ENCODE measurements at places on chromosomes 11 and 22. TPM values are rescaled to one million over a fixed set of nuclear protein-coding genes. Genes with fewer than 3 reads are reported as not detected.

GRCh38 chr22:19951346-19951745, 9.7 kb upstream of the TXNRD2 start:
- peaks cover 3% of the 10 kb centered on the region for H3K36me3 ChIP-seq
- no peak overlapping the region for H3K27ac ChIP-seq
- no peaks in the 10 kb centered on the region for H3K4me1 ChIP-seq

- H3K27ac ChIP-seq: no peak overlapping the region
- no peaks in the 10 kb centered on the region for H3K27me3 ChIP-seq
- H3K4me1 ChIP-seq: peaks cover 7% of the 10 kb centered on the region
- H3K4me3 ChIP-seq: no peak overlapping the region
- no peak for DNase-seq
Measured at GRCh38 chr11:57502376-57502775, 13.1 kb downstream of the SLC43A1 start.

GRCh38 chr22:37303821-37304274, 21.5 kb downstream of the CYTH4 start:
- H3K4me1 ChIP-seq: no peaks in the 10 kb centered on the region
- DNase-seq: no peak
- H3K4me3 ChIP-seq: no peak overlapping the region
- no peaks in the 10 kb centered on the region for H3K27me3 ChIP-seq
- peaks cover 3% of the 10 kb centered on the region for H3K36me3 ChIP-seq

- H3K4me3 ChIP-seq: no peak overlapping the region
- no peaks in the 10 kb centered on the region for H3K36me3 ChIP-seq
- H3K4me1 ChIP-seq: no peaks in the 10 kb centered on the region
Measured at GRCh38 chr11:134046681-134047449, 22.0 kb upstream of the JAM3 start.

Gene OR51F2
- total RNA-seq: not detected

Gene GDPD4
- total RNA-seq: not detected

DNA sequence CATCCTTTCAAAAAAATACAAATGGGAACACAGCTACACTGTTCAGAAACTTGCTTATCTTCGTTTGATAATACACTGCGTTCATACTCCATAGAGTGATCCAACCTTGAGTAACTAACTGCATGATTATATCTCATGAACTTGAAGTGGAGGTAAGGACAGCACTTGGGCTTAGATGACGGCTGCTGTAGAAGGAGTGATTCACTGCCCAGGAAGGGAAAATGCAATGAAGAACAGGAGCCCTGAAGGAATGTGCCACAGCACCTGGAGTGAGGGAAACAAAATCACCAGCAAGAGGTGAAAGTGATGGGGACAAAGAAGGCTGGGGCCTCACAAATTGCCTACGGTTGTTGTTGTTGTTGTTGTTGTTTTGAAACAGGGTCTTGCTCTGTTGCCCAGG, 44.1 kb upstream of the SC5D start:
- H3K4me1 ChIP-seq: no peaks in the 10 kb centered on the region
- DNase-seq: no peak
- peaks cover 2% of the 10 kb centered on the region for H3K27me3 ChIP-seq
- no peak overlapping the region for H3K27ac ChIP-seq
- no peak overlapping the region for H3K4me3 ChIP-seq

- H3K4me3 ChIP-seq: no peak overlapping the region
- no peaks in the 10 kb centered on the region for H3K27me3 ChIP-seq
- H3K36me3 ChIP-seq: no peaks in the 10 kb centered on the region
- no peak for DNase-seq
Measured at GRCh38 chr11:80779905-80780605, 1339.2 kb upstream of the TENM4 start.

GRCh38 chr11:57191311-57192219, 9.8 kb downstream of the LRRC55 start:
- no peaks in the 10 kb centered on the region for H3K27me3 ChIP-seq
- H3K4me3 ChIP-seq: no peak overlapping the region
- H3K36me3 ChIP-seq: no peaks in the 10 kb centered on the region
- H3K27ac ChIP-seq: peak overlapping the region; percentile 26

DNA sequence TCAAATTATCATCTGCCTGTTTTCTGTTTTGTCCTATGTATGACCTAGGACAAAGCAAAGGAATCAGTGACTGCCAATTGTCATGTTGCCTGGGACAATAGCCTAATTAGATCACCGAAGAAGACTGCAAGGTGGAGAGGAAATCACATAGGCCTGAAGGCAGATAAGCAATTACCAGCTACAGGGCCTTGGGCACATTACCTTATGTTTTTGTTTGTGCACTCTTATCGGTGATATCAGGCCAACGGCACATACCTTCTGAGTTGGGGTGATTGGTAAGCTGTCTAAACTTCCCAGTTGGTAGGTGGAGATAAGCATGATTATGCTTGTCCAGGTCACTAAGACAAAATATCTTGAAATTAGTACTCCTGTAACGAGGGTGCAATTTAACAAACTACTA, 58.1 kb upstream of the FAM181B start:
- H3K36me3 ChIP-seq: no peaks in the 10 kb centered on the region
- no peak for DNase-seq
- no peak overlapping the region for H3K4me3 ChIP-seq
- no peaks in the 10 kb centered on the region for H3K4me1 ChIP-seq

DNA sequence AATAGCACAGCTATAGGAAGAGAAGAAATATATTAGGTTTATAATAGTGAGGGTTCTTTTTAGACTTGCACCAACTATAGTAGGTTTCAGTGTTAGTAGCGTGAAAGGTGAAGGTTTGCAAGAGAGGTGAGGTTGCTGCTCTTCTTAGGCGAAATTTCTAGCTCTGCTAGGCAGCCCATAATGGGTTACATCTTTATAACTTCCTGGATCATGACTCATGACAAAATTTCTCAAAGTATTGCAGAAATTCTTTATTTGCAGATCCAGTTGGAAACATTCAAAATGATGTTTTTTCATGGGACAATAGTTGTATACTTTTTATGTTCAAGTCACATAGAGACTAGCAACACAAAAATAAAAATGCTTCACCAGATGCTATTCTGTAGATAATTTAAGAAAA, 260.0 kb downstream of the SOX6 start:
- no peaks in the 10 kb centered on the region for H3K36me3 ChIP-seq
- no peaks in the 10 kb centered on the region for H3K27me3 ChIP-seq
- no peak overlapping the region for H3K4me3 ChIP-seq
- DNase-seq: no peak

- H3K27ac ChIP-seq: no peak overlapping the region
- H3K4me1 ChIP-seq: no peaks in the 10 kb centered on the region
- peak; percentile 29 for DNase-seq
- H3K4me3 ChIP-seq: no peak overlapping the region
- H3K36me3 ChIP-seq: no peaks in the 10 kb centered on the region
Measured at GRCh38 chr11:2114430-2115241, 24.6 kb downstream of the IGF2 start.

DNA sequence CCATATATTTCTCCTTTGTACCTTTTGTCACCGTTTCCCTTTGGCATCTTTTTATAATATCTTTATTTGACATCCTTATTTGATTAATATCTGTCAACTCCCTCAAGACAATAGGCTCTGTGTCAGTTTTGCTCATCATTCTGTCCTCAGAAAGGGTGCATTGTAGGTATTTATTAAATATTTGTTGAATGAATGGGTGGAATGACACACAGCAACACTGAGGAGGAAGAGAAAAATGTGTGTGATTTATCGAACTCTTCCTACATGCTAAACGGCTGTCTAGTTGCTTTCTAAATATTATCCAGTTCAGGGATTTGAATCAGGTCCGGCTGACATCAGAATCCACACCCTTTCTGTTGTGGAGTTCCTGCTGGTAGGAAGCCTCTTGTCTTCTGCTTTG, 98.2 kb downstream of the NAV2 start:
- no peak overlapping the region for H3K27ac ChIP-seq
- no peak for DNase-seq
- no peaks in the 10 kb centered on the region for H3K27me3 ChIP-seq
- no peaks in the 10 kb centered on the region for H3K36me3 ChIP-seq
- H3K4me1 ChIP-seq: peaks cover 8% of the 10 kb centered on the region

- H3K4me3 ChIP-seq: no peak overlapping the region
- no peak for DNase-seq
- H3K4me1 ChIP-seq: peaks cover 5% of the 10 kb centered on the region
- peaks cover 36% of the 10 kb centered on the region for H3K27me3 ChIP-seq
- no peaks in the 10 kb centered on the region for H3K36me3 ChIP-seq
- no peak overlapping the region for H3K27ac ChIP-seq
Measured at GRCh38 chr11:8267280-8267679, 3.6 kb upstream of the LMO1 start.

Gene FAM83F
- total RNA-seq: 1.0 TPM

- H3K36me3 ChIP-seq: no peaks in the 10 kb centered on the region
- no peak for DNase-seq
- H3K4me1 ChIP-seq: peaks cover 13% of the 10 kb centered on the region
- H3K27me3 ChIP-seq: no peaks in the 10 kb centered on the region
- H3K4me3 ChIP-seq: no peak overlapping the region
- no peak overlapping the region for H3K27ac ChIP-seq
Measured at GRCh38 chr11:79110321-79110720, 330.5 kb downstream of the TENM4 start.

DNA sequence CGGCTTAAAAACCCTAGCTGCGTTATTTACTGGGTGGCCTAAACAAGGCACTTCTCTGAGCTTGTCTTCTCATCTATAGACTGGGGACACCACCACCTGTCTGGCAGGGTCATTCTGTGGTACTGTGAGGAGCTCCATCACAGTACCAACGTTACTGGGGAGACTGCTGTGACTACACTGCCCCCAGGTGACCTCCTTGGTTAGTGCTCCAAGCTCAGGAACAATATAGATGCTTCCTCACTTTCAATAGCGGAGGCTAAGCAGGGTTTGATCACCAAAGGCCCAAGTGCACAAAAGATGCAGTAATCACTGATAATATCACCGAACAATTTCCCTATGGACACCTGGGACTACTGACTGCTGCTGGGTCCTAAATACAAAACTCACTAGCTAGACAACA, 18.8 kb downstream of the PRPF19 start:
- H3K36me3 ChIP-seq: peaks cover 12% of the 10 kb centered on the region
- DNase-seq: no peak
- H3K27me3 ChIP-seq: no peaks in the 10 kb centered on the region
- H3K27ac ChIP-seq: no peak overlapping the region

Gene TMEM191B
- total RNA-seq: not detected

DNA sequence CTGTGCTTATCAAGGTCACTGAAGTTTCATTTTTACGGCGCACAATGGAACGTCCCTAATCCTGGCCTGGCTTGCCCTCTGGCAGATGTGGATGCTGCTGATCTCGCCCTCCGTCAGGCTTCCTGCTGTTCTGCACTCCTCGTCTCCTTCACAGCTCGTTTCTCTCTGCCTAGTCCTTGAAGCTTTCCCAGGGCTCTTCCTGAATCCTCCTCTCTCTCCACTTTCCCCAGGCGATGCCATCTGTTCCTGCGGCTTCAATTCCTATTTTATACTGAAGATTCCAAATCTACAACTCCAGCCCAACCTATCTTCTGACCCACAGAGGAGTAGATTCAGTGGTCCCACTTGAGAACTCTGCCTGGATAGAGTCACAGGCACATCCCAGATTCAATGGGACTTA, 14.2 kb downstream of the SLC22A8 start:
- DNase-seq: no peak
- H3K36me3 ChIP-seq: no peaks in the 10 kb centered on the region
- no peaks in the 10 kb centered on the region for H3K27me3 ChIP-seq
- H3K4me3 ChIP-seq: no peak overlapping the region
- no peaks in the 10 kb centered on the region for H3K4me1 ChIP-seq
- no peak overlapping the region for H3K27ac ChIP-seq

DNA sequence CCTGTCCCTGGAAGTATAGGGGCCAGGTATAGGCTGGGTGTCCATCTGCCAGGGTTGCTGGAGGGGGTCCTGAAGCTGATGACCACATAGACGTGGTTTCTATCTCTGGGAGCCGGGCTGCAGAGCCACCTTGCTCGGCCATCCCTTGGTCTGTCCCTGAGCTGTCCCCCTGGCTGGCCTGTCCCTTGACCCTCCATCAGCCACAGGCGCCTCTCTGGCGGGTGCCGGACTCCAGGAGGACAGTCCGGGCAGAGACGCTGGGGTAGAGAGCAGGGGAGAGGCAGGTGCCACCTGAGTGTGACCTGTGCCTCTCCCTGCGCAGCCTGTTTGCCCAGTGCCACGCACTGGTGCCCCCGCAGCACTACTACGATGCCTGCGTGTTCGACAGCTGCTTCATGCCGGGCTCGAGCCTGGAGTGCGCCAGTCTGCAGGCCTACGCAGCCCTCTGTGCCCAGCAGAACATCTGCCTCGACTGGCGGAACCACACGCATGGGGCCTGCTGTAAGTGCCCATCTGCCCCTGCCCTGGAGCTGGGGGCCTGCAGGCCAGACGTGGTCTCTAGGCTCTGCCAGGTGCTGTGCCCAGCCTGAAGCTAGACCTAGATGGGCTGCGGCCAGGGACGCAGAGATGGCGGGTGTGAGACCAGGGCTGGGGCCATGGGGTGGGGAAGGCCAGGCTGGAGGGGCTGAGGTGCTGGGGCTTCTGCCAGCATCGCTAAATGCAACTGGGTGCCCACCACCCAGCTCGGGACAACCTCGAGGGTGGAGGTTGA, 29.9 kb downstream of the MUC2 start:
- H3K27ac ChIP-seq: no peak overlapping the region
- H3K4me3 ChIP-seq: no peak overlapping the region
- H3K27me3 ChIP-seq: no peaks in the 10 kb centered on the region
- H3K36me3 ChIP-seq: no peaks in the 10 kb centered on the region

Gene EFEMP2
- total RNA-seq: 62.8 TPM

GRCh38 chr11:10543782-10544181, 2.8 kb upstream of the RNF141 start:
- H3K27ac ChIP-seq: no peak overlapping the region
- DNase-seq: no peak
- H3K27me3 ChIP-seq: no peaks in the 10 kb centered on the region
- peaks cover 12% of the 10 kb centered on the region for H3K4me1 ChIP-seq

DNA sequence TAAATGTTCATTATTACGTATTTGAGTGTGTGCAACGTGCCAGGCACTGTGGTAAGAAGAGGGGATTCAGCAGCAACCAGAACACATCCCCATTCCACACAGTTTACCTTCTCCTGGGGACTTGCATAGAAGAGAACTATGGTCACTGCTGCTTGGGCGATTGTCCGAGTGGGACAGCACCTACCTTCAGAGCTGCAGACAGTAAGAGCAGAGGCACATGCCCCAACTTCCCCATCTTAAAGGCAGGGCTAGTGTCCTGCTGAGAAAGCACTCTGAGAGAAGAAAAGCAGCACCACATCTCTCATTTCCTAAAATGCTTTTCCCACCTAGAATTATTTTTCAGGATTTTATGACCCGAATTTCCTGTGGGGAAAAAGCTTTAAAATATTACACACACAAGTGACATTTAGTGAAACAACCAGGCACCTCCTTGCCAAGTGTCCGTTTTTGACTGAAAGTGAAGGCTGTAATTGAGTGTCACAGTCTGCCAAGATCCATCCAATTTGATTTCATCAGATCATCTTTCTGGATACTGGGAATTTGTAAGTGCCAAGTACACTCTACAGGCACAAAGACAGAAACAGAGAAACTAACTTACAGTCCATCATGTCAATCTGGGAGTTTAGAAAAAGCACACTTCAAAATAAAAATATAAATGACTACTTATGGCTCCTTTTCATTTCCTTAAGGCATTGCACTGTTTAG, 24.6 kb downstream of the TRAF6 start:
- DNase-seq: no peak
- no peak overlapping the region for H3K4me3 ChIP-seq
- peaks cover 13% of the 10 kb centered on the region for H3K36me3 ChIP-seq

- H3K27ac ChIP-seq: no peak overlapping the region
- DNase-seq: no peak
- no peaks in the 10 kb centered on the region for H3K27me3 ChIP-seq
- H3K36me3 ChIP-seq: peaks cover 4% of the 10 kb centered on the region
- no peak overlapping the region for H3K4me3 ChIP-seq
- H3K4me1 ChIP-seq: no peaks in the 10 kb centered on the region
Measured at GRCh38 chr11:122168218-122168617, 52.2 kb upstream of the BLID start.

Gene MICALL1
- 15.4 TPM for total RNA-seq

All from lung (tissue), 17 donors.